ENCODE measurements at places on chromosomes 11 and 22.

GRCh38 chr22:37206118-37206840, 6.0 kb downstream of the SSTR3 start:
- H3K4me3 ChIP-seq, result no peak overlapping the region
- DNase-seq, result no peak
- H3K36me3 ChIP-seq, result no peaks in the 10 kb centered on the region
- no peak overlapping the region for H3K27ac ChIP-seq
- no peaks in the 10 kb centered on the region for H3K27me3 ChIP-seq

- peaks cover 5% of the 10 kb centered on the region for H3K4me1 ChIP-seq
- H3K4me3 ChIP-seq, result no peak overlapping the region
- DNase-seq, result no peak
- no peaks in the 10 kb centered on the region for H3K36me3 ChIP-seq
- no peak overlapping the region for H3K27ac ChIP-seq
Measured at GRCh38 chr11:70031631-70032469, 46.3 kb upstream of the ANO1 start.

- H3K27ac ChIP-seq, result no peak overlapping the region
- peaks cover 3% of the 10 kb centered on the region for H3K4me1 ChIP-seq
- no peaks in the 10 kb centered on the region for H3K36me3 ChIP-seq
- H3K27me3 ChIP-seq, result no peaks in the 10 kb centered on the region
Measured at GRCh38 chr11:27239305-27239942, 123.6 kb downstream of the CCDC34 start.

DNA sequence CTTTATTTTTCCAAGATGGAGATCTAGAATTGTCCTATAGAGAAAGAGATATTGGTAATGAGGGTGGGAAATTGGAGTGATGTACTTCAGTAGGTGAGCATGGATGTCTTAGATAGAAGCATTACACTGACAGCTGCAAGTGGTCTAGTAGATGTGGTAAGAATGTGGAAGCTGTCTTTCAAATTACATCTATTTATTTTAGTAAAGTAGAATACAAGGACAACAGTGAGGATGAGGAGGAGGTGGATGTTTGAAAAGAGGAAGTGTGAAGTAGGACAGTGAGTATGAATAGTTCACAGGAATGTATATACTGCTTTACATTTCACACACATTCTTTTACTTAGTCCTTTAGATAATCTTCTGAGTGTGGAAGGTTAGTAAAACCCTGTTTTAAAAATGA, 64.2 kb downstream of the HIPK3 start:
- no peaks in the 10 kb centered on the region for H3K27me3 ChIP-seq
- no peak overlapping the region for H3K27ac ChIP-seq
- no peaks in the 10 kb centered on the region for H3K36me3 ChIP-seq
- no peak for DNase-seq

GRCh38 chr11:122883646-122883979, 1.1 kb downstream of the JHY start:
- peak overlapping the region; percentile 81 for H3K4me3 ChIP-seq
- no peaks in the 10 kb centered on the region for H3K4me1 ChIP-seq
- H3K27me3 ChIP-seq, result no peaks in the 10 kb centered on the region
- no peak for DNase-seq
- H3K36me3 ChIP-seq, result no peaks in the 10 kb centered on the region

GRCh38 chr22:21009638-21010425, 5.1 kb upstream of the P2RX6 start:
- peak; percentile 67 for DNase-seq
- peaks cover 2% of the 10 kb centered on the region for H3K27me3 ChIP-seq
- no peak overlapping the region for H3K27ac ChIP-seq

DNA sequence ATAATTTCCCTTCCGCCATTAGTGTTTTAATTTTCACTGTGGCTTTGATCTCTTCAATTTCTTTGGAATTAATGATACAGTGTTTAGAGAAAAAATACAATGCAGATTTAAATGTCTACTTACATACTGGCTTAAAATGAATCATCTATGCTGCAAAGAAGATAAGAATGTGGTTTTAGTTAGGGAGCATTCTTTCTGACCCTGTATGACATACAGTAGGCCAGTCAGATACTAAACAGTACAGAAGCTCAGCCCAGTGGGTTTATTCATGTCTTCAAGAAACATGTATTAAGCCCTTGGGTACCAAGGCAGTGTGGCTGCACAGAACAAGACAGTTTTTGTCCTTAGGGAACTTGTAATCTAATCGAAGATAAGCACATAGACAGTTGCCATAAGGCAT, 268.8 kb downstream of the DDX10 start:
- no peaks in the 10 kb centered on the region for H3K4me1 ChIP-seq
- no peaks in the 10 kb centered on the region for H3K27me3 ChIP-seq
- no peak overlapping the region for H3K27ac ChIP-seq
- no peaks in the 10 kb centered on the region for H3K36me3 ChIP-seq
- DNase-seq, result no peak

DNA sequence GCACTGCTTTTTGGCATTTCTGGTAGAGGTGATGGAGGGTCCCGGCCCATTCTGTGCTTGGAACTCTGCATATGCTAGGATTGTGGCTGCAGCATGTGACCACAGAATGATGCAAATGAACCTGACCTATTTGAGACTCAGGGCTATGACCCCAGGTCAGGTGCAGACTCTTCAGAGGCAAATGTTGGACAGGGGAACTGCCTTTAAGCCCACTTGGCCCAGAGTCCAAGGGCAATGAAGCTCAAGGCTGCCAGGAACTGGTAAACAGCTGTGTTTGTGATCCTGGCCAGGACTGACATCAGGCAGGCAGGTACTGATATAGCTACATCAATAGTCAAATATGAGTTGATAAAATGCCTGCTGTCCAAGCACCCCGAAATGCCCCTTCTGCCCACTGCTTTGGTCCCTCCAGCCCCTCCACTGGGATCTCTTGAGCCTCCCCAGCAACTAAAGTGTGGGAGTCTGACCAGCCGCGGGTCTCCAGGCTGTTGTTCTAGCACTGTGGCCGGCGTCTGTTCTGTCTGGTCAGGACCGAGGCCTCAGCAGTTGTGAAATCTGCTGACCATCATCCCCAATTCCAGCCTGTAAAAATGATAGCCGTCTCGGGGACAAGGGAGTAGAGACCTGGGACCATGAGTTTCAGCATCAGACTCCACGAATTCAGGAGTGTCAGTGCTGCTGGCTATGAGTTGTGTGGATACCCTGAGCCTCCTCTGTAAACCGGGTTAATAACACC, 82.4 kb upstream of the EIF3D start:
- H3K4me3 ChIP-seq, result no peak overlapping the region
- peaks cover 36% of the 10 kb centered on the region for H3K4me1 ChIP-seq
- no peaks in the 10 kb centered on the region for H3K27me3 ChIP-seq
- H3K27ac ChIP-seq, result no peak overlapping the region

- DNase-seq, result no peak
- H3K4me3 ChIP-seq, result no peak overlapping the region
- H3K27ac ChIP-seq, result no peak overlapping the region
- H3K4me1 ChIP-seq, result no peaks in the 10 kb centered on the region
Measured at GRCh38 chr11:18171377-18172000, 1.1 kb upstream of the MRGPRX4 start.

DNA sequence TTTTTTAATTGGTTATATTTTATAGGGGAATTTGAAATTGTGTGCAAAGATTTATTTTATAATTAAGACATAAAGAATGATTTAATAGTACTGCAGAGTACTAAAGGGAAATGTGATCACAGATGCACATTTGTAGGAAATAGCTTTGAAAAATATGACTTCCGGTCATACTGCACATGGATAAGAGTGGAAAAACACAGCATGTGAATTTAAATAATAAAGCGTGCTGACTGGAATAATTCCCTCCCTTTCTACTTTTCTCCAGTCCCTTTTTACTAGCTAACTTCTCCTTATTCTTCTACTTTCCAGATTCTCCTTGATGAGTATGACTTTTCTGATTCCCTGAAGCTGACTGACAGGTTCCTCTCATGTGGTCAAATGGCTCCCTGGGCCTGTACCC, 238.4 kb upstream of the CTSC start:
- H3K27me3 ChIP-seq, result no peaks in the 10 kb centered on the region
- H3K4me3 ChIP-seq, result no peak overlapping the region
- no peak overlapping the region for H3K27ac ChIP-seq
- no peaks in the 10 kb centered on the region for H3K36me3 ChIP-seq
- no peak for DNase-seq

DNA sequence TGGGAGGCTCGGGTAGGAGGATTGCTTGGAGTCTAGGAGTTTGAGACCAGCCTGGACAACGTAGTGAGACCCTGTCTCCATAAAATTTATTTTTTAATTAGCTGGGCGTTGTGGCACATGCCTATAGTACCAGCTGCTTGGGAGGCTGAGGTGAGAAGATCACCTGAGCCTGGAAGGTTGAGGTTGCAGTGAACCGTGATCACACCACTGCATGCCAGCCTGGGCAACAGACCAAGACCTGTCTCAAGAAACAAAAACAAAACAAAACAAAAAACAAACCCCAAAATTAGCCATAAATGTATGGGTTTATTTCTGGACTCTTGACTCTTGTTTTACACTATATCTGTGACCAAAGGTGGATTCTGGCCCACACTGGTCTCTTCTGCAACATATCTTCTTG, 41.6 kb downstream of the EIF3F start:
- H3K36me3 ChIP-seq, result no peaks in the 10 kb centered on the region
- no peak overlapping the region for H3K4me3 ChIP-seq
- no peak overlapping the region for H3K27ac ChIP-seq
- H3K4me1 ChIP-seq, result no peaks in the 10 kb centered on the region
- no peaks in the 10 kb centered on the region for H3K27me3 ChIP-seq

All from H1 (cell line).